Right atrium auricular region (tissue), 2 donors: ENCODE measurements at places on chromosomes 5 and 9. TPM values are rescaled to one million over a fixed set of nuclear protein-coding genes. Genes with fewer than 3 reads are reported as not detected.

Gene IL4
- total RNA-seq = not detected

Gene FOXD4
- not detected for total RNA-seq

Gene CDH6
- total RNA-seq = 1.1 TPM

Gene S1PR3
- 34.7 TPM for total RNA-seq

Gene RAPGEF6
- total RNA-seq = 10.0 TPM

Gene AP3B1
- total RNA-seq = 22.4 TPM

Gene SEMA6A
- total RNA-seq = 3.9 TPM

Gene HSD17B3
- not detected for total RNA-seq

Gene LHX3
- 0.16 TPM for total RNA-seq

Gene MARCOL
- total RNA-seq = not detected

DNA sequence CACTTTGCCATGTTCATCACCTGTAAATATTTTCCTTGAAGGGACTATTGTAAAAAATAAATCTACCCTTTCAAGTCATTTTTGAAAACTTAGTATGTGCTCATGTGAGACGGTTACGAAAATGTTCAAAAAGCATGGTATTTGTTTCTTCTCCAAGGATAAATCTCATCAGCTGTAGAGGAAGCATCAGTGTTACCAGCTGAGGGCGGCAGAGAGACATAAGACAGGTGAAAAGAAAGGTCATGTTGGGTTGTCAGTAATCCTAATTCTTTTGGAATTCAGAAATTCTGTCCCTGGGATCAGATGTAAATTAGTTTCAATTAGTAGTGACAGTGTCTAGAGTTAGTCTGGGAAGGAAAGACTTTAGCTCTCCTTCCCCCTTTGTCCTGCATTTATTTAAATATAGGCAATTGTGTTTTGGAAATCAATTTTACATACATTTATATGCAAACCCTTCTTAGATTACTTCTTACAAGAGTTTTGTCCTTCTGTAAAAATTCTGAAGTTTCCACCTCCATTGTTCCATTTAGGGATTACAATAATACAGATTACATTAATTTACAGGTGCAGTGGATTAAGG lies 791.9 kb upstream of the CDH6 start:
- H3K36me3 ChIP-seq = no peaks in the 10 kb centered on the region
- H3K27me3 ChIP-seq = no peaks in the 10 kb centered on the region
- no peaks in the 10 kb centered on the region for H3K4me1 ChIP-seq
- no peak overlapping the region for H3K4me3 ChIP-seq
- DNase-seq = no peak

- H3K27me3 ChIP-seq = no peaks in the 10 kb centered on the region
- H3K4me1 ChIP-seq = no peaks in the 10 kb centered on the region
- no peak overlapping the region for H3K4me3 ChIP-seq
- DNase-seq = no peak
- H3K27ac ChIP-seq = no peak overlapping the region
Measured at GRCh38 chr9:26744191-26744965, 148.2 kb downstream of the CAAP1 start.

- H3K4me3 ChIP-seq = no peak overlapping the region
- DNase-seq = no peak
- peak overlapping the region; percentile 20 for H3K27ac ChIP-seq
- H3K4me1 ChIP-seq = peaks cover under 1% of the 10 kb centered on the region
Measured at GRCh38 chr5:107554776-107555424, 115.8 kb downstream of the EFNA5 start.

GRCh38 chr5:7683753-7684152 lies 167.2 kb downstream of the CFAP90 start:
- H3K4me3 ChIP-seq = no peak overlapping the region
- no peak for DNase-seq
- H3K27me3 ChIP-seq = no peaks in the 10 kb centered on the region
- H3K4me1 ChIP-seq = no peaks in the 10 kb centered on the region
- H3K36me3 ChIP-seq = no peaks in the 10 kb centered on the region

- DNase-seq = no peak
- H3K36me3 ChIP-seq = peaks cover 18% of the 10 kb centered on the region
- H3K27me3 ChIP-seq = no peaks in the 10 kb centered on the region
- H3K4me1 ChIP-seq = peaks cover 21% of the 10 kb centered on the region
- no peak overlapping the region for H3K4me3 ChIP-seq
Measured at GRCh38 chr9:99826579-99826978, 4.9 kb downstream of the NR4A3 start.

DNA sequence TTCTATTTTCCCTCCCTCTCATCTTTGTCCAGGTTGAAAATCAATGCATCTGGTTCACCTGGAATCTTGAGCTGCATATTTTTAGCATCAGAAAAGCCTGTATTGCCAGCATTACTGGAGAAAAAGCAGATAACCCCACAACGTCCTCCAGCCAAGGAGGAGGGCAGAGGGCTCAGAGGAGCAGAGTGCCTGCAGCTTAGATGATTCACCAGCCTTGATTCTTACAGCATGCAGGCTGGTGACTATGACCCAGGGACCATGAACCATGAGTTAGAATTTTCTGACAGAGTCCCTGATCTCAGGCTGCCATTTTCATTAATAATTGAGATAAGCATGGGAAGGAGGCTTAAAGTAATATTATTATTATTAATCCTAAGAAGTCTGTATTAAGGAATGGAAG lies 278.2 kb downstream of the BRINP1 start:
- H3K27ac ChIP-seq = no peak overlapping the region
- no peaks in the 10 kb centered on the region for H3K36me3 ChIP-seq
- no peak overlapping the region for H3K4me3 ChIP-seq

DNA sequence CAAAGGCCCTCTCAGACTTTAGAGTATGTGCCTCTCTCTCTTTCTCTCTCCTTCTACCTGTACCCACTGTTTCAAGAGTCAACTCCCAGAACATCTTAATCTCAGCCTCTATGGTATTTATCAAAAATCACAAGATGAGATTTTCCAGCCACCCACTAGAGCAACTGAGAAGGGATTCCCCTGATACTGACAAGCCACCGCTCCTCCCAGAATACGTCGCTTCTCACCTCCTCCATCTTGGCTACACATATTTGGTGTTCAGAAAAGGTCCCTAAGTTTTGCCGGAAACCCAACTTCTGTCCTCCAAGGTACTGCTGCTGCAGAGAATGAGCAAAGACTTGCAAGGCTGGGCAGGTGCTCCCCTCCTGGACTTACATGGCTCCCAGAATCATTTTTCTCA lies 6.1 kb downstream of the GARIN3 start:
- no peaks in the 10 kb centered on the region for H3K4me1 ChIP-seq
- H3K36me3 ChIP-seq = no peaks in the 10 kb centered on the region
- peak; percentile 36 for DNase-seq
- no peaks in the 10 kb centered on the region for H3K27me3 ChIP-seq

DNA sequence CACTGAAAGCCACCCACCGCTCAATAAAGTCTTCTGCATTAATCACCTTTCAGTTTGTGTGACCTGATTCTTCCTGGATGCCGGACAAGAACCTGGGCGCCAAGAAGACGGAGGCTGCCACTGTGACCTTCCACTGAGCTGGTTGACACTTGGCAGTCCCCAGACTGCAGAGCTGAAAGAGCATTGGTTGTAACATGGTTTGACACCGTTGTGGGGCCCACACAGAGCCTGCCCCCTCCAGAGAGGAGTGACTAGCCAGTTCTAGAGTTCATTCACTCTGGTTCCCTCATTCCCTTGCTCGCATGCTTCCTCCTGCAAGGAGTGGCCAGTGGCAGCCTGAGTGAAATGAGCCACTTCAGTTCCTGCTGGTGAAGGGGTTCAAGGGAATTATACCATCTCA lies 86.2 kb upstream of the ANXA1 start:
- H3K4me3 ChIP-seq = no peak overlapping the region
- H3K4me1 ChIP-seq = no peaks in the 10 kb centered on the region

GRCh38 chr9:114746591-114747346 lies 59.1 kb downstream of the TNFSF15 start:
- no peak overlapping the region for H3K4me3 ChIP-seq
- DNase-seq = no peak
- H3K36me3 ChIP-seq = no peaks in the 10 kb centered on the region
- no peaks in the 10 kb centered on the region for H3K27me3 ChIP-seq
- no peaks in the 10 kb centered on the region for H3K4me1 ChIP-seq

DNA sequence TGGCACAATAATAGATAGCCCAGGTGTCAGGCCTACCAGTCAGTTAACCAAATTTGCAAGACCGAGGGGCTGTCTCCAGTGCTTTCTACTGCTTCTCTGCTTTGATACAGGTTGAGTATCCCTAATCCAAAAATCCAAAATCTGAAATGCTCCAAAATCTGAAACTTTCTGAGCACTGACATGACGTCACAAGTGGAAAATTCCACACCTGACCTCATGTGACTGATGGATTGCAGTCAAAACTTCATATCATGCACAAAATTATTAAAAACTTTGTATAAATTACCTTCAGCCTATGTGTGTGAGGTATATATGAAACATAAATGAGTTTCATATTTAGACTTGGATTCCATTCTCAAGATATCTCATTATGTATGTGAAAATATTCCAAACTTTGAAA lies 213.5 kb upstream of the PANK3 start:
- H3K27me3 ChIP-seq = no peaks in the 10 kb centered on the region

- H3K4me3 ChIP-seq = no peak overlapping the region
- no peaks in the 10 kb centered on the region for H3K4me1 ChIP-seq
- H3K36me3 ChIP-seq = no peaks in the 10 kb centered on the region
Measured at GRCh38 chr5:128009403-128009802, 74.2 kb upstream of the SLC12A2 start.

DNA sequence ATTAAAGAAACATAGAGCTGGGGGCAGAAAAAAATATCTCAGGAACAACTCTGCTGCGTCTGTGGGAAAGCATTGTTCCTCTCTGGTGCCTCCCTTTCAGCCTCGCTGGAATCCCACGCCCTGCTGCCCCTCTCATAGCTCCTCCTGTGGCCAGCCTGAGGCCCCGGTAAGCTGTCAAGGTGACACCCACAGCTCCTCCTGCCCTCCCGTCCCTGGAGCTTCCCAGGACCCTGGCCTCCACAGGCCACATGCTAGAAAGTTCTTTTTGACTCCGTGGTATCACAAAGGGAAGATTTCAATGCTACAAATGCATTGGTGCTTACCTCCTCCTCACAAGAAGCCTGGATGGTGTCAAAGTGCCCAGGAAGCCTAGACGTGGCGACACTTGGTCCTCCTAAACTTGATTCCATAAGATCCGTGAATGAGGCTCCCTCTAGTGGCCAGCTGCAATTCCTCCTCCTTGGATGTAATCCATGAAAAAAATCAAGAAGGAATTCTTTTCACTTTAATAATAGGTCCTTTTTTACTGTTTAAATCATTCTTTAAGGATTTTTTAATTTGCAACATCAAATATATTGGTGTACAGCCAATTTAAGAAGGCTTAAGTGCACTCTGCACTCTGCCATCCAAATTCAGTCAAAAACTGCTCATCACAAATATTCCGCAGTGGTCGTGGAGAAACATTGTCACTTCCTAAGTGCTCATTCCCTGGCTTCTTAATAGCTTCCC lies 104.9 kb downstream of the CFAP90 start:
- H3K27me3 ChIP-seq = no peaks in the 10 kb centered on the region
- no peak overlapping the region for H3K4me3 ChIP-seq
- no peaks in the 10 kb centered on the region for H3K4me1 ChIP-seq
- peak; percentile 77 for DNase-seq
- H3K36me3 ChIP-seq = no peaks in the 10 kb centered on the region

GRCh38 chr5:179373961-179374505 lies 28.8 kb upstream of the ADAMTS2 start:
- no peak for DNase-seq
- no peaks in the 10 kb centered on the region for H3K4me1 ChIP-seq
- H3K27ac ChIP-seq = no peak overlapping the region
- H3K27me3 ChIP-seq = no peaks in the 10 kb centered on the region
- H3K36me3 ChIP-seq = no peaks in the 10 kb centered on the region
- no peak overlapping the region for H3K4me3 ChIP-seq

- H3K27ac ChIP-seq = no peak overlapping the region
- H3K27me3 ChIP-seq = no peaks in the 10 kb centered on the region
- H3K4me3 ChIP-seq = no peak overlapping the region
Measured at GRCh38 chr5:131996210-131997025, 15.0 kb downstream of the ACSL6 start.

DNA sequence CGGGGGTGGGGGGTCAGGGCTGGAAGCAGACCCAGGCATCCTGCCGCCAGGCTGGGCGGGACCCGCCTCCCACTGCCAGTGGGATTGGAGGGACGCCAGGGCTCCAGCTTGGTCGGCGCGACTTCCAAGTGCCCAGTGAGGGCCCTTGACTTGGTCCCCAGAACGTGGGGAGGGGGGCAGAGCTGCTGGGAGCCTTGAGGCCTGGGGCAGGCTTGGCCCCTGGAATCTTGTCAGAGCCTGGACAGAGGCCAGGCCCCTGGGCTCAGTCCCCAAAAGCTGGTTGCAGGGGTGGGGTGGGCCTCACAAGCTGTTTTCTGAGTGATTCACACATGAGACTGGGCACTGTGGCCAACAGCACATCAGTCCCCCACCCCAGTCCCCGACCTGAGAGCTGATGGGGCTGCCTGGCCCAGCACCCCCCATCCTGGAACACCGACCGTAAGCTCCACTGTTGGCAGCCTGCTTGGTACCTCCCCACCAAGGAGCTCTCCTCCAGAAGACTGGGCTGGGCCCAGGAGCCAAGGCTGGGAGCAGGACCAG lies 526 bp downstream of the CLIC3 start:
- peak overlapping the region; percentile 33 for H3K4me3 ChIP-seq
- H3K36me3 ChIP-seq = no peaks in the 10 kb centered on the region
- H3K27me3 ChIP-seq = no peaks in the 10 kb centered on the region
- no peak for DNase-seq
- H3K27ac ChIP-seq = no peak overlapping the region
- peaks cover 55% of the 10 kb centered on the region for H3K4me1 ChIP-seq

GRCh38 chr5:168042284-168043068 lies 249.0 kb upstream of the WWC1 start:
- H3K27me3 ChIP-seq = no peaks in the 10 kb centered on the region
- no peak overlapping the region for H3K4me3 ChIP-seq
- H3K36me3 ChIP-seq = no peaks in the 10 kb centered on the region
- H3K27ac ChIP-seq = no peak overlapping the region
- DNase-seq = no peak
- H3K4me1 ChIP-seq = no peaks in the 10 kb centered on the region

DNA sequence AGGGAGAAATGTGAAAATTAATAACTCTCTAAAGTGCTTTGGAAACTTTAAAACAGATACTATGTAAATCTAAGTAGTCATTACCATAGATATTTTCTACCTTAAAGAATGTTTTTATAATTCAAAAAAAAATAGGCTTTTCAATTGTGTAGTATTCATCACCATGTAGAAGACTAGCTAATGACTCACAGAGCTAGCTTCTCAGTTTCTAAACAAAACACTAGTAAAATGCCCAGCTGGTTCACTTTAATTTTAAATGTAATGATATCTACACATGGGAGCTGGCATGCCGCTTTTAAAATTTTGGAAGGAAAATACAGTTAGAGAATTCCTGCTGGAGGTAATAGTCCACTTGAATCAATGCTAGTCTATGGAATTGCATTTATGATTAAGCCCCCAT lies 509.8 kb downstream of the CSNK1G3 start:
- no peaks in the 10 kb centered on the region for H3K4me1 ChIP-seq
- no peaks in the 10 kb centered on the region for H3K27me3 ChIP-seq

- no peak overlapping the region for H3K27ac ChIP-seq
- no peak overlapping the region for H3K4me3 ChIP-seq
- no peak for DNase-seq
- H3K4me1 ChIP-seq = peaks cover 13% of the 10 kb centered on the region
- no peaks in the 10 kb centered on the region for H3K36me3 ChIP-seq
Measured at GRCh38 chr5:139762615-139763170, 32.9 kb upstream of the PSD2 start.

GRCh38 chr5:95374061-95374460 lies 17.1 kb upstream of the FAM81B start:
- H3K27ac ChIP-seq = no peak overlapping the region
- H3K4me1 ChIP-seq = no peaks in the 10 kb centered on the region
- no peak overlapping the region for H3K4me3 ChIP-seq
- no peak for DNase-seq

GRCh38 chr5:159003045-159004030 lies 96.4 kb downstream of the EBF1 start:
- H3K36me3 ChIP-seq = no peaks in the 10 kb centered on the region
- no peaks in the 10 kb centered on the region for H3K27me3 ChIP-seq
- DNase-seq = no peak
- H3K4me3 ChIP-seq = no peak overlapping the region
- H3K4me1 ChIP-seq = no peaks in the 10 kb centered on the region
- no peak overlapping the region for H3K27ac ChIP-seq
